ENCODE measurements at places on chromosomes 7 and 10. TPM values are rescaled to one million over a fixed set of nuclear protein-coding genes. Genes with fewer than 3 reads are reported as not detected.

GRCh38 chr10:98090822-98091221, 43.6 kb upstream of the R3HCC1L start:
- DNase-seq = no peak

- no peak for DNase-seq
Measured at GRCh38 chr7:90472805-90473540, 3.5 kb downstream of the PTTG1IP2 start.

DNA sequence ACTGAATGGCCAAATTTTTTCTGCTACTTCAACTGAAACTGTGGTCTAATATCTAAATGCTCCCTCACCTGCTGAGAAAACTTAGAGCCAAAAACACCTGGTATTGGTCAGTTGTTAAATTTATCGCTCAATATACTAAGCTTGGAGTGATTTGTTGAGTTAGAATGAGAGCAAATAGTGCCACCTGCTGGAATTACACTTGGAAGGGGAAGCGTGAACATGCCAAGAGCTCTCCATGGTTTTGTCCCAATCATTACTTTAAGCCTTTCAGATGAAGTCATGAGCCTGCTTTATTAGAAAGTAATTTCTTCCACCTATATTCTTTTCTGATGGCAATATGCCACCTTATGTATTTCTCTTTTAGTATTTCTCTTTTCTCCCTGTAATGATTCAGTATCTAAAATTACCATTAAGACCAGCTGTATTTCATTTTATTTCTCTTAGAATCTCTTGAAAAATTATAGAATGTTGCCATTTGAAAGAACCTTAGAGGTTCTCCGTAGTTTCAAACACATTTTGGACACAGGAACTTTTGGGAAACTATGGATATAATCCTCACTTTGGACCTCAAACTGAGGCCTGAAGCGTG, 447.8 kb upstream of the C7orf33 start:
- DNase-seq = no peak

DNA sequence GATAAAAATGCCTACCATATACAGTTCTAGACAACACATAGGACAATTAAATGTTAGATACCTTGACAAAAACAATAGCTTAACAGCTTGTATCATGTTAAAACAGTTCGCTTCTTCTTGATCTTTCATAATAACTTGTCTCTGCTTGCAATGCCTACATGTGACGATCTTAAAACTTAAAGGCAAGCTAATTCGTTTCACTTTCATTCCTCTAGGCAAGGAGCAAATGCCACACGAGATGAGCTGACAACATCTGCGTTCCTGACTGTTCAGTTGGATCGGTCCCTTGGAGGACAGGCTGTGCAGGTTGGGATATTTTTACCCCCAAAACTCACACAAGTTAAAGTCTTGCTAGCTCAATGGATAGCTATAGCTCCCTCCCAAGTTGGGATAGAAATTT, 51.6 kb upstream of the ARL4A start:
- DNase-seq = peak; percentile 40

DNA sequence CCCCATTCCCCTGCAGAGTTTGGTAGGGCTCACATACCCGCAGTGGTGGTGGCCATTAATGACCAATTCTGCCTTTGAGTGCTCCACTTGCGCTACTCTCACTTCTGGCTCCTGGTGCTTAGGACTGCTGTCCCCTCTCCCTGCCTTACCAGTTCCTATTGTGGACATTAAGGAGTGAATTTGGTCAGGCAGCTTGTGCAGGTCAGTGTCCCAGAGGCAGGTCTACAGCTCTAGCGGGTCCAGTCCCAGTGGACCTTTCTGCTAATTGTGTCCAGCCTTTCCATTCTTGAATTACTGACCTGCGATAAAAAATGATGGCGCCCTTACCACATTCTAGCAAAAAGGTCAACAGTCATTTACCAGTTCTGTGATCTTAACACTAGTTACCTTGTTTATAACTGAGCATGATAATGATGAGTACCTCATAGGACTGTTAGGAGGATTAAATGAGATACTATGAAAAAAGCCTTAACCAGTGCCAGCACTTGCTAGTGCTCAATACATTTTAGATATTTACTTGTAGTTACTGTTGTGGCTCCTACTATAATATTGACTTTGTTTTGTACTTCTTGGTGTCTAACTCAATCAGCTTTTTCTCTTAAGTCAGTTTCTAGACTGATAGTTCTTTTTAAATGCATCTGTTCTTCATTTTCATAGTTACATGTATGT, 14.1 kb downstream of the ST7 start:
- DNase-seq = no peak

- DNase-seq = no peak
Measured at GRCh38 chr10:28915989-28916588, 238.8 kb downstream of the BAMBI start.

DNA sequence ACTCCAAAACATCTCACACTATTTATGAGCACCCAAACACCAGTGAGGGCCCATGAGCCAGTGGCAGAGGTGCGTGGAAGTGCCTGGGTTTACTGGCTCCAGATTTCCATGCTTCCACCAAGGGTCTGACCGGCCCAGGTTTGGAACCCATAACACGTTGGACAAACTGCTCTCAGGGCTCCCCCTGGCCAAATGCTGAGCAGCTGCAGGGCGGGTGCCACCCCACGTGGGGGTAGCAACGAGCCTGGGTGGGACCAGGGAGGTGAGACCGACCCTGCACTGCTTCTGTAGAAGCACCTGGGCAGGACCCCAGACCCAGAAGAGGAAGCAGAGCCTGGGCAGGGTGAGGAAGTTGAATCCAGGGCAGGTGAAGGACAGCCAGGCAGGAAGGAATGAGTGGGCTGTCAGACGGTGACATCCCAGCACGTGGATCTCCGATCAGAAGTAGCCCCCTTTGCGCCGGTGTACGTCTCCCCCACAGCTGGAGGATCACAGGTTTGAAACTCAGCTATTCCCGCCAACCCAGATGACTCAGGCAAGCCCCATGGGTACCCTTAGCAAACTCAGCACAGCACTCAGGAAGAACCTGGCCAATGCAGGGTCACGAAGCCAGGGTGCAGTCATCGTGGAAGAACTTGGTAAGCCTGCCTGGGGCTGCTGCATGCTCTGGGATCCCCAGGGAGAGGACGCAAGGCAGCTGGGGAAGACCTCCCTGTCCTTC, 100.4 kb upstream of the DDC start:
- no peak for DNase-seq

DNA sequence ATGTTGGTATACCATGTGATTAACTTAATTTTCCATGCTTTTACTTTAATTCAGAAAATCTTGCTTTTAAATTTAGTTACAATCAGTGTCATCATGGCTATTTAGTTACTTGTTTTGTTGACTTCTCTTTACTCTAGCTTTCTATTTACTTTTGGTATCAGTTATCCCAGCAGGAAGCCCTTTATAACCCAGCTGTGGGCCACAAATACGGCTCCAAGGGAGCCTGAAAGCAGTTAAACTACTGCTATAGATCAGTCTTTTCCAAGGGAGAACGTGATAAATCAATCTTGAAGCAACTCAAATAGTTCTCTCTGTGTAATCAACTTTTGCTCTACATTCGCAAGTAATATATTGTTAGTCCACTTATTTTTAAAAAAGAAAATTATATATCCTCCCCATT, 287.4 kb downstream of the CACNA2D1 start:
- DNase-seq = no peak

DNA sequence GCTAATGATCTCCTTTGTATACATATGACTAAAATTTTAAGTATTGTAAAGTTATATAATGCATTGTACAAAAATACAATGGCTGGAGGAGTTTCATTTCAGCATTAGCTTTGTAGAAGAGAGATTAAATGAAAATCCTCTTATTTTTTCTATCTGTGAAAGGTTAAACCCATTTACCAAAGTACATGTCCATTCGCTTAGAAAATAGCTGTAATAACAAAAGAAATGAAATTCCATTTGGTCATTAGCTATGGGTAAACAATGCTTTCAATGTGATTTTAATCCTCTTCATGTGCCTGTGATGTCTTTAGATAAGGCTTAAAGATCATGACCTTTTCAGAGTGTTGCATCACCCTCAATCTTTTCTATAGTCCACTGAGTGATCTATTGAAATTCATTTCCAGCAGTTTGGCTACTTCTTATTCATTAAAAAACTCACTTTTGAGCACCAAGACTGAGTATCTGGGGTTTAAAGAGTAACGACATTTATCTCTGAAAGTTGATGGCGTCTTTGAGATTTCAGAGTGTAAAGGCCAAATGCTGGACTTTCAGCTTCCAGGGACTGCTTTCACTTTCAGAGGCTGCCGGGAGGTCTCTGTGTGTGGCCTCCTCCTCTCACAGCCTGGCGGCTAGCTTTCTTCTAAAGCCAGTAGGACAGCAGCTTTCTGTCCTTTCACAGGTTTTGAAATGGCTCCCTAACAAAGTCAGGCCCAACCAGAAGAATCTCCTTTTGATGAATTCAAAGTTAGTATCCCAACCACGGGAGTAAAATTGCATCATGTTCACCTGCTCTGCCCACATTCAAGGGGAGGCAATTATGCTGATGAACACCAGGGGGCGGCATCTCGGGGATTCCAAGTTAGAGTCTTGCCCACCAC, 701.4 kb upstream of the COBL start:
- DNase-seq = no peak

DNA sequence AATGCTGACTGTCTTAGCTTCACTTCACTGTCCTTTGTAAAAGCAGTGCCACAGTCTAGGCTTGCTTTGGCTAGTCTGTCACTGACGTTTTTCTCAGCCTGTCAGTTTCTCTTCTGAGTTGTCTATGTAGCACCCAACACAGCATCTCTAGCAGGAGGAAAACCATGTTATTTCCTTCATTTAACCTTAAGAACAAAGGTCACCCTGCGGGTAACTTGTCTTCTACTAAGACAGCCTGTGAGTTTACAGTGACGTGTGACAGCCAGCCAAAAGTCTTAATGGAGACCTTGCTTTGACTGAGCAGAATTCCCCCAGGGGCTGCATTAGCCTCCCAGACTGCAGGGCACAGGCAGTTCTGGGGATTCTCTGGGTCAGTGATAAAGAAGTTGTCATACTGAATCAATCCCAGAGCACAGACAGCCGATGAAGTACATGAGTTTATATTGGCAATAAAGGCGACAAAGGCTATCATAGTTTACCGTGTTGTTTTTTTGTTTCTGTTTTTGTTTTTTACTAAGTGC, 296.0 kb upstream of the KIAA1217 start:
- DNase-seq = no peak

DNA sequence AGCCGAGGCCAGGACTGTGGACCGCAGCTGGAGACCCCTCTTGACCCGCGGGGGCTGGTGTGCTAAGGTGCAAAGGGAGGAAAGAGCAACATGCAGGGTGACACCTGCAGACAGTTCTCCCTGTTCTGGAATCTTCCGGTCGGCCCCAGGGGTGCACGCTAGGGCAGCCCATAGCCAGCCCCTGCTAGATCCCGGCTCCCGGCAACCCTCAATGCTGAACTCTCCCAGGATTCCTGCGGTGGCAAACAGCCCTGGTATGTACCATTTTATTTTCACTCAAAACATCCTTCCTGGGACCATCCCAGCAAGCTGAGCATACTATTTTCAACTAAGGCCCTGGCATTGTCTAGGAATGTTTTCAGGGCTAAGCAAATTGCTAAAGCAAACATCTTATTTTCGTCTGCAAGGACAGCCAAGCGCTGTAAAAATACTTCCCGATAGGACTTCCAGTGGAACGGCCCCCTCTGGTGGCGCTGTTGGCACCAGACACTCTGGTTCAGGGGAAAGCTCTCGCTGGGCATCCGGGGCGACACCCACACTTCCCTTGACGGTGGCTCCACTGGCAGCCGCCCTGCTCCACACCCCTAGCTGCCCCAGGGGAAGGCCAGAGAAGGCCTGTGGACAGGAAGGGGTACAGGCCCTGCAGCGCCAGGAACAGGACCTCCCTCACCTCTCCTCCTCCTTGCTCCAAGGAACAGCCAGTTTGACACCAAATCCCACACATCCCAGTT, 99.4 kb downstream of the CTBP2 start:
- peak; percentile 50 for DNase-seq

DNA sequence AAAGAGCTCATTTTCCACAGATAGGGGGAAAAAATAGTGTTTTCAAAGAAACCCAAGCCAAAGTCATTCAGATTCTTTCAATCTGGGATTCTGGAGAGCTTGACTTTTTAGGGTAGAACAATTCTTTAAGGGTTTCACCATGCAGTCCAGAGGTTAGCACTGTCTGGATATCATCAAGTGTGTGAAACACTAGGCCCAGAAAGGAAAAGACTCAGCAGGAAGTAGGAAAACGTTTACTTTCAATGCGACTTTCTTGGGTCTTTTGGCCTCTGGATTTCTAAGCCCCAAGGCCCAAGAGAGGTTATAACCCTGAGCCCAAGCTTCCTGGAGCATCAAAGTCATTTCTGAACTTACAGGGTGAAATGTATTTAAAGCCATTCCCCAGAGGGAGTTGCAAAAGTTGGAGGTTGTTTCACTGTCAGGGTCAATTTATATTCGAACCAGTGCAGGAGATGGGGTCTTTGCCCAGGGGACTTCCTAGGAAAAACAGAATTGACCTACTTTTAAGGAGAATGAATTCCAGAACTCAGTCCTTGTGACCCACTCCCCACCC, 158.0 kb downstream of the C7orf25 start:
- no peak for DNase-seq

- no peak for DNase-seq
Measured at GRCh38 chr7:93202594-93203250, 23.5 kb downstream of the HEPACAM2 start.

DNA sequence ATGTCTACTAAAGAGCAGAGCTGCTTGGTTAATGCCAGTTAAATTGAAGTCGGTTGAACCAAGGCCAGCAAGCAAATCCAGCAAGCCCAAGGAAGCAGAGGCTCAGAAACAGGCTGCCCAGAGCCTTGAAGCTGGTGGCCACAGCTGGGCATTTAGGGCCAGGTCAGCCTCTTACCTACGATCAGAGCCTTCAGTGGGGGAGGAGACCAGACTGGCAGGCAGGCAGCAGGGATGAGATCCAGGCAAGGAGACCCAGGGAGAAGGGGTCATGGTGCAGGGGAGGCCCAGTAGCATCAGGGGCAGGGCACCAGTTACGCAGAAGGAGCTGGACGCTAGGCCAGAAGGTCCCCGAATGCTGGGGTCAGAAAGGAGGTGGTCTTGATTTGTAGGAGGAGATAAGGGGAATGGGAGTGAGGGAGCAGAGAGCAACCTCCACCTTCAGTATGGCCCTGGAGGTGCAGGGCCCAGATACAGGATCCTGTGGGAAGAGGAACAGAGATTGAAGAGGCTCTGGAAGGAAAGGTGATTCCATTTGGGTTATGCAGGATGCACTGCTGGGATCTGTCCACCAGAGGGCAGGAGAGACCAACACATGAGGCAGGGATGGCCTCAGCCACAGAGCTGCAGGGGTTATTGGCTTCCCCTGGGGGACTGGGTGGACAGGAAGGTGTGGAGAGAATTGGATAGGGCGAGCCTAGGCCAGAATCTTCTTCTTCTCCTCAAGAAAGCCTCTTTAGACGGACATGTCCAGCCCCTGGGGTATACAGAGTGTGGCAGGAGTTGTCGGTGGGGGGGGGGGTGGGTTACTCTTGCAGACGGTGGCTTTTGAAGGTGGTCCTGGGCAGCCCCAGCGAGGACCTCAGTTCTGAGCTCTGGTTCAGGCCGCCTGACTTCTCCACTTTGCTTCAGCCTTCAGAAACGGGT, 132.6 kb upstream of the PODXL start:
- peak; percentile 49 for DNase-seq

- no peak for DNase-seq
Measured at GRCh38 chr7:20826243-20826642, 39.6 kb upstream of the SP8 start.

- no peak for DNase-seq
Measured at GRCh38 chr10:112902730-112903129, 47.3 kb upstream of the TCF7L2 start.

GRCh38 chr10:63812501-63812900, 291.3 kb downstream of the REEP3 start:
- no peak for DNase-seq

The RHOBTB1 gene
- 4.5 TPM for total RNA-seq

The TBXAS1 gene
- total RNA-seq = 15.3 TPM

The PTN gene
- total RNA-seq = 20.6 TPM

The OR2A1 gene
- under 0.01 TPM for total RNA-seq

The GLCCI1 gene
- 20.4 TPM for total RNA-seq

The NPTX2 gene
- total RNA-seq = 0.47 TPM

The SLC18A3 gene
- total RNA-seq = not detected
